DMS 273 treated with DMSO at 0.1 percent for 48 hours (cell line): ENCODE measurements at places on chromosomes 5 and 9.
A peak's percentile ranks its signal among the peaks of the same experiment; 100 is the strongest.

- no peak for DNase-seq
These were observed 34.7 kb downstream of the GABRP start for GRCh38 chr5:170818232-170818631.

GRCh38 chr5:153718713-153719112 lies 228.2 kb downstream of the GRIA1 start:
- DNase-seq, result no peak

GRCh38 chr9:6305954-6306563 lies 22.1 kb upstream of the TPD52L3 start:
- DNase-seq, result no peak

DNA sequence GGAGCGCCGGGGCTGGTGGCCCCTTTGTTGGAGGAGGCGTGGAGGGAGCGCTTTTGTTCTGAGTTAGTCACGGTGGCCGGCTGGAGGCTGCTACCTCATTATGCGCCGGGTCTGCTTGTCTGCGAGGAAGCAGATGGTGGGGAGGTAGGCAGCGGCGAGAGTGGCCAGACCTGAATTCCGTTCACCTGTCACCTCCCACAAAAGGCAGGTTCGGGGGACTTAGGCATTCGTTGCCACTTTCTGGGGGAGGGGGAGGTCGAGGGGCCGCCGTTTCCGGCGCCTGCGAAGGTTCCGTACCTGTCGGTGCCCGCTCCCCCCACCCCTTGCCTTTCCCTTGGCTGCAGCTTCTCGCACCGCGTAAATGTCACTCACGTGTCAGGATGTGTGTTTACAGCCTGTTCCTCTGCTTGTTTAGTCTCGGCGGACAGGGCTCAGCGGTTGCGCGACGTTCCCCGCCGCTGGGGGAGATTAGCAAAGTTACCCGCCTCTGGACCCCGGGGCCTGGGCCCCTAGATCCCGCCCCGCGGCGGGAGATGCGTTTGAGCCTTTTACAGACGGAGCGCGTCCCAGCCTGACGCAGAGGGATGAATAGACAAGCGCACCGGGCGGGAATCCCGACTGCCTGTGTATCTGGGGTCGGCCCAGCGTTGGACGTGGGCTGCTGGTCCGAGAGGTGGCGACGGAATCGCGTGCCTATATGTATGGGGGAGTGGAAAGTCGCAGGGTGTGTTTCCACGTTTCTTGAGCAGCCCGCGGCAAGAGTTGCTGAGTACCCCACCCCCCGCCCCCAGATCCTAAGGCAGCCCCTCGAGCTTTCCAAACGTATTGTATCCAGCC lies 2.7 kb upstream of the LHX2 start:
- DNase-seq, result peak; percentile 15

- DNase-seq, result no peak
These were observed 53.2 kb upstream of the TMEM171 start for GRCh38 chr5:73067213-73067612.

- peak; percentile 33 for DNase-seq
These were observed 5.4 kb upstream of the FOXI1 start for GRCh38 chr5:170100066-170100943.

DNA sequence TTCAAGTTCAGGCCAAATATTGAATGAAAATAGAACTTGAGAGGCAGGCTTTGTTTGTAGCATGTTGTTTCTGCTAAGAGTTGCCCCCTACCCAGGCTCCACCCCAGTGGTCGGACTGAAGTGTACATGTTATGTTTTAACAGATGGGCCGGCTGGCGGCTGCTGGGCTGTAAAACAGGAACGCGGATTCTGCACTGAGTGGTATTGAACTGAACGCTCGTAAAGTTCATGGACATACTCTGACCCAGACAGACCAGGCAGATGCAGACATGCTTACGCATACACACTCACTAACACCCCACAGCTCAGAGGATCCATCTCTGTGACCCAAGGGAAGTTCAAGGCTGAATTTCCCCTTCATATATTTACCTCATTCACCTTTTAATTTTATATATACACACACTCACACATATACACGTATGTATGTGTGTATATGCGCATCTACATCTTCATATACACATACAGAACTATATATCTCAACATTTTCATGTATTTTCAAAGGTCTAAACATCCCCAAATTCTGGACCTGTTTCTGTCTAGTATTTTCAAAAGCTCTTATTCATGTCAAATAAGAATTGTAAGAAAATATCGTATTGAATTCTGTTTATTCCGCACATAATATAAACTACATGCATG lies 1.4 kb downstream of the MARCHF3 start:
- peak; percentile 61 for DNase-seq

- no peak for DNase-seq
These were observed 139.5 kb upstream of the RAPGEF1 start for GRCh38 chr9:131879181-131879910.

DNA sequence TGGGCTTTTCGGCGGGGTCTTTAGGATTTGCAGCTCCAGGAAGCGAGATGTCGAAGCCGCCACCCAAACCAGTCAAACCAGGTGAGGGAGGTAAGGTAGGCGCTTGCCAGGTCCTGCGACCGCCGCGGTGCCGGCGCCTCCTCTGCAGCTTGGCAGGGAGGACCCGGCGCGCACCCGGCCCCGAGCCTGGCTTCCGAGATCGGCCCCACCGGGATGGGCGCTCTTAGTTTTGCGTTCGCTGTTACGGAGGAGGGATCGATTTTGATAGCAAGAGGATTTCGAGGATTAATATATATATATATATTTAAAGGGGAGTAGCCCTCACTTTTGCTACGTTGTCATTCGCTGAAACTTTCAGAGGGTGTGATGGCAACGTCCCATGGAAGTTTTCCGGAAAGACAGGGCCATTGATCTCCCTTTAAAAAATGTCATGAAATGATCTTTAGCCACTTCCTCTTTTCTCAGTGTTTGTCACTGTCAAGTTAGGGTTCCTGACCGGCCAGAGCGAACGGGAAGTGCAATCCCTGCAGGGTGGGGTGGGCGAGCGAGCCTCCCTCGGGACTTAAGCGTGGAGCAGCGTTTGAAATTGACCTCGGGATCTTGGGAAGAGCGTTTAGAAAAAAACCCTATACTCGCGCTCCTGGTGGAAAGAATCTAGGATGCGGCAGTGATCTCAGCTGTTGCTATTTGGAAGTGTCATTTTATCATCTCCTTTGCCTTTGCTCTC lies 495 bp downstream of the OSTF1 start:
- peak; percentile 26 for DNase-seq

DNA sequence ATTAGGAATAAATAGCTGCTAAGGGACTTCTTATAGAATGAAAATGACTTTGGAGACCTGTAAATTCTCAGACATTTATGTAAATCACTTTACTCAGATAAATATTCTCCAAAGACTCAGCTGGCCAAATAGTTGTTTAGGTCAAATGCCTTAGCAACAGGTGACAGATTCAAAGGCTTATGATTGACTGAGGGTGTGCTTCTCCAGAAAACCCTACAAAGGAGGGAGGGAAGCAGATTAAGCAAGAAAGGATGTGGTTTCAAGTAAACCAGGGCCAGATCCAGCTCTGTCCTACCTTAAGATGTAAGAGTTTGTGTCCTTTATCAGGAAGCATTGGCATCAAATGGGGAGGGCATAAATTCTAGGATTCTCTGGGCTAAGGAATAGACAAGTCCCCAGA lies 433.0 kb downstream of the TLE1 start:
- DNase-seq, result no peak

DNA sequence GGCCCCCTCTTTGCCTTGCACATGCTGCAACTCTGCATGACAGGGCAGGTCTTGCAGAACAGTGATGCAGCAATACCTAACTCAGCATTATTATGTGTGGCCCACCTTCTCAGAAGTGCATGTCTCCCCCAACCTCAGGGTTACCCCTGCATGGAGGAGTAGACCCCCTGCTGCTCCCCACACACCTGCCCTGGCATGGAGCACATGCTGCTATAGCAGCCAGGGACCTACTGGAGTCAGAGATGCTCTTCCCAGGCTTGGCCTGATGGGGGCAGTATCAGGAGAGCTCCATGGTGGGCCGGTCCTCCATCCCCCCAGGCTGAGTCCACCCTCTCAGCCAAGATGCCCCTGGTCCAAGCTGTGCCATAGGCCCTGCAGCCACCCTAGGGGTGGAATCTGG lies 13.2 kb upstream of the BOD1 start:
- no peak for DNase-seq

GRCh38 chr9:112447283-112447761 lies 39.3 kb upstream of the KIAA1958 start:
- DNase-seq, result no peak

GRCh38 chr9:128104171-128104618 lies 23.3 kb downstream of the PTGES2 start:
- no peak for DNase-seq

- peak; percentile 28 for DNase-seq
These were observed 8.3 kb upstream of the ENC1 start for GRCh38 chr5:74648835-74649293.

DNA sequence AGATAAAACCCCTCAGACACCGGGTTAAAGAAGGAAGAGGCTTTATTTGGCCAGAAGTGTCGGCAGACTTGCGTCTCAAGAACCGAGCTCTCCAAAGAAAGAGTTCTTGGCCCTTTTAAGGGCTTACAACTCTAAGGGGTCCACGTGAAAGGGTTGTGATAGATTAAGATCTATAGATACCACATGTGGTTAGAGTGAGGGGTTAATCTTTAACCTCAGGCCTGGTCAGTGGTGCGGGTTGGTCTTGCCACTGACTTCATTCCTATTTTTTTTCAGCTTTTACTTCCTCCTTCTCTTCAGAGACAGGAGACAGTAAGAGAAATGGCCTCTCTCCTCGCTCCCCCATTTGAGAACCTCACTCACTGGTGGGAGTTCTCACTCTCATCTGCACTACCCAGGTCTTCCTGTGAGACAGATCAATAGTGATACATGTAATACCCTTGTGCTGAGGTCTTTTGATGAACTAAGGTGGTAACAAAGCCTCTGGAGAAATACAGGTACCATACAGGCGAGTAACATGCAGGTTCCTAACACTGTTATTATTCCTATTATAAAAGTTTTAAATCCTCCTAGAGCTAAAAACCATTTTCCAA lies 52.4 kb upstream of the COX7C start:
- DNase-seq, result no peak

DNA sequence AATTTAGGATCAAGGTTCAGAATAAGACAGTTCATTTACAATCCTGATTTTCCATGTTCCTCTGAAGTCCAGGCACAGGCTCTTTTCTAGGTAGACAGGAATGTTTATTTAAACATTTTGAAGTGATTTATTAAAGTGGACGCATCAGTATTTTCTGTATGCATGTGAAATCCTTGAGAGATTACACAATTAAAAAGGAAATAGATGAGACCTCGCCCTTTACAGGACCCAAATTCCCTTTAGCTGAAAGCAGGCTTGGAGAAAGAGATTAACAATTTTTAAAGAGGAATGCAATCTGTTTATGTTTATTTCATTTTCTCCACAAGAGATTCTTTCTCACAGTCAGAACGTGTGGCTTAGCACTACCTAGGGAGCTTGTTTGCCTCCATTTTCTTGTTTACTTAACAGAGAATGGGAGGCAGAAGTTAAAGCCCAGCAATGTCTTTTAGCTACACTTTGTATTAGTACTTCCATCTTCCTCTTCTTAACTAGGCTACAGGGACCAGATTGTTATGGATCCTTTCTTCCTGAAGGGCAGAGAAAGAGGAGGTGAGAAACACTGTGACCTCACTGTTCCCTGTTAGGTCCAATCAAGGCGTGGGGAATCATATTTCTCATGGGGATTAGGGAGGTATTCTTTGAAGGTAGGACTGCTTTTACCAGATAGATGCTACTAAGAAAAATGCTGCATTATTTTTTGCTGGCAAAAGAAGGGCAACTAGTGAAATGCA lies 416.0 kb downstream of the SH3GL2 start:
- no peak for DNase-seq

- DNase-seq, result no peak
These were observed 31.0 kb downstream of the ADAM19 start for GRCh38 chr5:157544623-157544989.

- DNase-seq, result no peak
These were observed 8.8 kb downstream of the LRRC14B start for GRCh38 chr5:199950-200645.

DNA sequence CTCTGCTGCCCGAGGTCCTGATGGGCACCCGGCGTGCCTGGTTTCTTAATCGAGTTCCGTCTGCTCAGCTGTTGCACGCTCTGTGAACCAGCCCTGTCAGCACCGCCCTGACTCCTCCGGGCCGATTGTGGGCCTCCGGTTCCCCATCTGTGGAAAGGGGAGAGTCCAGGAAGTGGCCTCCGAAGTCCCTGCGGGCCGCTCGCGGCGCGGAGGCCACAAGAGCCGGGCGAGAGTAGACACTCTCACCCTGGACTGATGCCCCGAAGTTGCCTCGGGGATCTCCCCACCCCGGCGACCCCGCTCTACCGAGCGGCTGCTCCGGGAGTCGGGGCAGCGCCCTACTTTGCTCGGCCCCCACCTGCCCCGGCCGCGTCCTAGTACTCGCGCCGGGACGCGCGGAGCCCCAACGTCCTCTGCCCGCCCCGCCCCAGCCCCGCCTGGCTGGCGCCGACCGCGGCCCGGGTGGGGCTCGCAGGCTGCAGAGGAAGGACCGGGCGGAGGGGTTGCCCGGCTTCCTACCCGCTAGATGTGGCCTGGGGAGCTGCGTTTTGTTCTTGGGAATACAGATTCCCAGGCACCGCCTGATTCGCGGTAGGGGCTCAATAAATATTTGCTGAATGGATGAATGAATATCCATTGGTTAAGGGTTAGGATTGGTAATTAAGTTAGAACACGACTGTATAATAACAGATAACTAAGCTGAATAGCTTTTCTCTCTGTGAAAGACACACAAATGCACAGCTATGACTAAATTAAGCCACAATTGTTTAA lies 935 bp upstream of the ZNF367 start:
- peak; percentile 33 for DNase-seq

GRCh38 chr9:109556061-109556460 lies 58.0 kb upstream of the PTPN3 start:
- no peak for DNase-seq

DNA sequence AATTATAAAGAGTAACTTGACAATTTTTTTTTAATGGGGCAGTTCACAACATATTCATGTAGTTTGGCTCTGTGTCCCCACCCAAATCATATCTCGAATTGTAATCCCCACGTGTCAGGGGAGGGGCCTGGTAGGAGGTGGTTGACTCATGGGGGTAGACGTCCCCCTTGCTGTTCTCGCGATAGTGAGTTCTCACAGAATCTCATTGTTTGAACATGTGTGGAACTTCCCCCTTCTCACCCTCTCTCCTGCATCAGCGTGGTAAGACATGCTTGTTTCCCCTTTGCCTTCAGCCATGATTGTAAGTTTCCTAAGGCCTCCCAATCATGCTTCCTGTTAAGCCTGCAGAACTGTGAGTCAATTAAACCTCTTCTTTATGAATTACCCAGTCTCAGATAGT lies 40.7 kb downstream of the FBXW11 start:
- no peak for DNase-seq

- DNase-seq, result no peak
These were observed 31.7 kb downstream of the NRG2 start for GRCh38 chr5:140011297-140011802.

GRCh38 chr9:130137081-130137640 lies 35.0 kb upstream of the NCS1 start:
- DNase-seq, result no peak

GRCh38 chr9:5111696-5112095 lies 73.7 kb downstream of the INSL6 start:
- DNase-seq, result no peak
